ENCODE measurements at places on chromosomes 5 and 9.
A peak's percentile ranks its signal among the peaks of the same experiment; 100 is the strongest.

- no peak for DNase-seq
Measured at GRCh38 chr5:119852140-119852539, 222.8 kb downstream of the FAM170A start.

DNA sequence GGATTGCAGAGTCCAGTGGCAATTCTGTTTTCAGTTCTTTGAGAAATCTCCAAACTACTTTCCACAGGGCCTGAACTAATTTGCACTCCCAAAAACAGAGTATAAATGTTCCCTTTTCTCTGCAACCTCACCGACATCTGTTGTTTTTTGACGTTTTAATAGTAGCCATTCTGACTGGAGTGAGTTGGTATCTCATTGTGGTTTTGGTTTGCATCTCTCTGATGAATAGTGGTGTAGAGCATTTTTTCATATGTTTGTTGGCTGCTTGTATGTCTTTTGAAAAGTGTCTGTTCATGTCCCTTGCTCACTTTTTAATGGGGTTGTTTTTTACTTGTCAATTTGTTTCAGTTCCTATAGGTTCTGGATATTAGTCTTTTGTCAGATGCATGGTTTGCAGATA is 72.6 kb downstream of the PALM2AKAP2 start:
- no peak for DNase-seq

DNA sequence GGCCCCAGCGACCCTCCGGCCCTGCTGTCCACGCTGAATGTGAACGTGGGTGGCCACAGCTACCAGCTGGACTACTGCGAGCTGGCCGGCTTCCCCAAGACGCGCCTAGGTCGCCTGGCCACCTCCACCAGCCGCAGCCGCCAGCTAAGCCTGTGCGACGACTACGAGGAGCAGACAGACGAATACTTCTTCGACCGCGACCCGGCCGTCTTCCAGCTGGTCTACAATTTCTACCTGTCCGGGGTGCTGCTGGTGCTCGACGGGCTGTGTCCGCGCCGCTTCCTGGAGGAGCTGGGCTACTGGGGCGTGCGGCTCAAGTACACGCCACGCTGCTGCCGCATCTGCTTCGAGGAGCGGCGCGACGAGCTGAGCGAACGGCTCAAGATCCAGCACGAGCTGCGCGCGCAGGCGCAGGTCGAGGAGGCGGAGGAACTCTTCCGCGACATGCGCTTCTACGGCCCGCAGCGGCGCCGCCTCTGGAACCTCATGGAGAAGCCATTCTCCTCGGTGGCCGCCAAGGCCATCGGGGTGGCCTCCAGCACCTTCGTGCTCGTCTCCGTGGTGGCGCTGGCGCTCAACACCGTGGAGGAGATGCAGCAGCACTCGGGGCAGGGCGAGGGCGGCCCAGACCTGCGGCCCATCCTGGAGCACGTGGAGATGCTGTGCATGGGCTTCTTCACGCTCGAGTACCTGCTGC is 839 bp downstream of the KCNV2 start:
- DNase-seq, result no peak

- DNase-seq, result no peak
Measured at GRCh38 chr9:26612211-26612610, 280.4 kb downstream of the CAAP1 start.

DNA sequence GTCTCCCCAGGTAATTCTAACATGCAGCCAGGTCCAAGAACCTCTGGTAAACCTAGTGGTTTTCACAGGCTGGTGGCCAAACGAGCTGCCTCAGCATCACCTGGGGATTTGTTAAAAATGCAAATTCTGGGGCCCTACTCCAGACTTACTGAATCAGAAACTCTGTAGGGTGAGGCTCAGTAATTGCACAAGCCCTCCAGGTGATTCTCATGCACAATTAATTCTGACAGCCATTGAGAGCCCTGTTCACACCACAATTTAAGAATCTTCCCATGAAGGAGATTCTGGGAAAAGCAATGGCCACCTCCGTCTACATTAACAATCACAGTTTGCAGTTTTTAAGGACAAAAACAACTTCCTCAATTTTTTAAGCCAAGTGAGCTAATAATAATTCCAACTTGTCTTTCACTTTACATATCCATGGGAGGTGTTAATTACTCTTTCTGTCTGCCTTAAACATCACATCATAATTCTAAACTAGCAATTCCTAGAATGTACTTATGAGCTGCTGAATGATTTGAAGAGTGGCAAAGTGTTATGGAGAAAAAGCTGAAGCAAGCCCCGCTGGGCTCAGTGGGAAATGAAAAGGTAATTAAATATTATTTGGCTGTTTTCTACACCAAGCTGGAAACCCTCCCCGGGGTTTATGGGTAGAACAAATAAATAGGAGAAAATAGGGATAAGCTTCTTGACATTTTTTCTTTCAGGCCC is 70.0 kb downstream of the GLDC start:
- DNase-seq, result peak; percentile 50

DNA sequence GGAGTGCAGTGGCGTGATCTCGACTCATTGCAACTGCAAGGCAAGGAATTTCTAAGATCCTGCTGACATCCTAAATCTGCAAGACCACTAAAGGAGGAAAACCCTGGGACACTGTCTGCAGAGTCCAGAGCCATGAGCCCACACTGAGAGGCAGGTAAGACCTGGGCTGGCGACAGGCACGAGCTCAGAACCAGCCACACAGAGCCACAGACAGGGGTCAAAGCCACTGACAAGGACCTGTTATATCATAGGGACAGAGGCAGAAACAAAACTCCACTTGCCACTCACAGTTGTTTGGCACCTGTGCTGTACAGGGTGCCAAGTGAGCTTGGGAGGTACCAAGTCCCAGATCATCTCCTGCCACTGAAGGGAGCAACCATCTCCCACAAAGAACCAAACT is 34.2 kb downstream of the IPPK start:
- peak; percentile 14 for DNase-seq

DNA sequence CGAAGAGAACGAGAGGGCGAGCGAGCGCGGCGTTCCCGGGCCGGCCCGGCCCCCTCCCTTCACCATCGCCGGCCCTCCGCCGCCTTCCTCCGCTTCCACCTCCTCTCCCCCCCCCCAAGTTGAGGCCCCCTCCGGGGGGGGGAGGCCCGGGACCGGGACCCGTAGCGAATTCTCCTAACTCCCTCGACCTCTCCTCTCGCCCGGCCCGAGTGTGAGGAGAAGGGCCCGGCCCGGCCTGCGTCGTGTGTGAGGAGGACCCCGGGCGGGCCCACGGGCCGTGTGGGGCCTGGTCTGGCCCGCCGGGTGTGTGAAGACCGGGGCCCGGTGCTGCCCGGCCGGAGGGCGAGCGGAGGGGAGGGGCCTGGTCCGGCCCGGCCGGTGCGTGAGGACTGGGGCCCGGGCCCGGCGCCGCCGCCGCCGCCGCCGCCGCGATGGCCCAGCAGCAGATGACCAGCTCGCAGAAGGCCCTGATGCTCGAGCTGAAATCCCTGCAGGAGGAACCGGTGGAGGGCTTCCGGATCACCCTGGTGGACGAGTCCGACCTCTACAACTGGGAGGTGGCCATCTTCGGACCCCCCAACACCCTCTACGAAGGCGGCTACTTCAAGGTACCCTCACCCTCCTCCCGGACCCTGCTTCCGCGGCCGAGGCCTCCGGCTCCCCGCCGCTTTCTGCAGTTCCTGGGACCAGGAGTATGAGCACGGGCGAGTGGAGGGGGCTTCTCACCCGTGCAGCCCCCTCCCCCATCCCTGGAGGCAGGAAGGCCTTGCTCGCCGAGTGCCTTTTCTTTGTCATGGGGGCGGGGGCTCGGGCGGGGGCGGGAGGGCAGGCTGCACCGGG is 587 bp downstream of the UBE2R2 start:
- peak; percentile 48 for DNase-seq

- no peak for DNase-seq
Measured at GRCh38 chr5:14234204-14234603, 91.1 kb downstream of the TRIO start.

GRCh38 chr5:178110-178509 is 13.2 kb upstream of the LRRC14B start:
- no peak for DNase-seq

- DNase-seq, result no peak
Measured at GRCh38 chr9:38697776-38698300, 22.1 kb downstream of the FAM240B start.

DNA sequence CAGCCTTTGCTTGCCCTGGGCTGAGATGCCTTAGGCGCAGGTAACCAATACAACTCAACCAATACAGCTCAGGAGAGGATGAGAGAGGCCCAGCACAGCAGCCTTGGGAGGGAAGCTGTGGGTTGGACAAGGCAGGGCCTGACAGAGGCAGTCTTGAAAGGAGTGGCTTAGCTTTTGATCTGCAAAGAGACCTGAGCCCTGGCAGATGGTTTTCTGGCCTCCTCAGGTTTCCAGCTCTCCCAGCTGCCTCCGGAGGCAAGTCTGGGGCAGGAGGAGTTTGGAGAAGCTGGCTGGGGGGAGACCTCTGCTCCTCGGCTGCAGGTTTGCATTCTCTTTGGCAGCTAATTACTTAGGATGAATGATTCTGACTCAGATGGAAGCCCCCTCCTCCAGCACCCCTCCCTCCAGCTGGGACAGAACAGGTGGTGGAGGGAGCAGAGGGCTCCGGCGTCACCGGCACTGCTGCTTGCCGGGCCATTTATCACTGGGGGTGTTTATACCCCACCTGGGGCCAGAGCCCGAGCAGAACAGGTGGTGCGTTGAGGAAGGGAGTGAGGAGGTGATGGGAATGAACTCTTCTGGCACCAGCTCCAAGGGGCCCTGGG is 50.8 kb downstream of the TSPAN17 start:
- DNase-seq, result no peak

DNA sequence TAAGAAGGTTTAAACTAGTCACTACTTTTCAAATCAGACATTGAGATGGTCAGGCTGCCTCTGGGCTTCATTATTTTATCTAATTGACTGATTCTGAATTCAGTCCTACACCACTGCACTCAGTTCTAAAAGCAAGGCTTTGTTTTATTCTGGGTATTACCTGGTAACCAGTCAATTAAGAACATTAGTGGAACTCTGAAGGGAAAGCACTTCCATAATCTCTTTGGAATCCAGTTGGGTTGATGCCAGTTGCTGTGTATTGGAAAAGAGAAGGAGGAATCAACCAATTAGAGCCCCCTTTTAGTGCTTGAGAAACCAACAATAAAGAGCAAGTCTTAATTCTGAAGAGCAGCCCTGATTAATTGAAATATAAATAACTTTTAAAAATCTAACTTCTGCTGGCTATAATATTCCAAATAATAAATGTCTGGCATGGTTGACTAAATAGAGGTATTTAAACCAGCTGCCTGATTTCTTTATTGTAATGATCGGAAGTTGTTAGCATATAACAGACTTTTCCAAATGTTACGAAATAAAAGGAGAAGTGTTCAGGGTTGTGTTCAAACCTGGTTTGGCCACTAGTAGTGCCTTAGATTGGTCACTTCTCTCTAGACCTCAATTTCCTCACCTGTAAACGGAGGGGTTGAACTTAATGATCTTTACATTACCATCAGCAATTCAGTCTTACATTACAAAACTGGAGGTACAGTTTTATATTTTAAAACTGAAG is 32.0 kb downstream of the CPEB4 start:
- no peak for DNase-seq

- DNase-seq, result no peak
Measured at GRCh38 chr5:77143998-77144836, 57.1 kb upstream of the ZBED3 start.

DNA sequence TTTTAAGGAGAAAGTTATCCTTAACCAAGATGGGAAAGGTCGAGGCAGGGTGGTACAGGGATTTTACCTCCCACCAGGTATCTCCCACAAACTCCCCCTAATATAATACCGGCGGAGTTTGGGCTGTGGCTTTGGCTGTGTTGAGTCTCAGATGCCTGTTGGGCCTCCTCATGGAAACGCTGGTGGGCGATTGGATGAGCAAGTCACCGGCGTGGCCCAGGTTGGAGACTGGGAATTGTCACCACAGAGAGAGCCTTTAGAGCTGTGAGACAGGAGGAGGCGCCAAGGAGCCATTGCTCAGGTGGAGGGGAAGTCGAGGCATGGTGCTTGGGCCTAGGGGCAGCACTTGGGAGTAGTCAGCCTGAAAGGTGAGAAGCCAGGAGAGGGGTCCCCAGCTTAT is 3.4 kb upstream of the CAMSAP1 start:
- no peak for DNase-seq

- no peak for DNase-seq
Measured at GRCh38 chr9:124332361-124333202, 74.8 kb downstream of the NEK6 start.

DNA sequence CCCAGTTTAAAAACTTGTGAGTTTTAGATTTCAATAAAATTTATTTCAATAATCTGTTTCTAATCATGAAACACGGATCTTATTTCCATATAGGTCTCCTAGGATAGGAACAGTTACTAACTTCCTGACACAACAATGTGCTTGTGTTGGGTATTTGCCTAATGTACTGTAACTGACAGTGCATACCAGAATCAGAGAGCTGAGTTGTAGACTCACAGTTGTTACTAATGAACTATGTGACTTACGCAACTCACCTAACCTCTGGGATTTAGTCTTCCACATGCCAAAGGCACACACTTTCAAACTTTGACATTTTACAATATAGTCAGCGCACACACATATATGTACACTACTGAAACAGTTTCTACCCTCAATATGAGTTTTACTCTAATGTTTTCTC is 77.7 kb downstream of the HOMER1 start:
- no peak for DNase-seq

DNA sequence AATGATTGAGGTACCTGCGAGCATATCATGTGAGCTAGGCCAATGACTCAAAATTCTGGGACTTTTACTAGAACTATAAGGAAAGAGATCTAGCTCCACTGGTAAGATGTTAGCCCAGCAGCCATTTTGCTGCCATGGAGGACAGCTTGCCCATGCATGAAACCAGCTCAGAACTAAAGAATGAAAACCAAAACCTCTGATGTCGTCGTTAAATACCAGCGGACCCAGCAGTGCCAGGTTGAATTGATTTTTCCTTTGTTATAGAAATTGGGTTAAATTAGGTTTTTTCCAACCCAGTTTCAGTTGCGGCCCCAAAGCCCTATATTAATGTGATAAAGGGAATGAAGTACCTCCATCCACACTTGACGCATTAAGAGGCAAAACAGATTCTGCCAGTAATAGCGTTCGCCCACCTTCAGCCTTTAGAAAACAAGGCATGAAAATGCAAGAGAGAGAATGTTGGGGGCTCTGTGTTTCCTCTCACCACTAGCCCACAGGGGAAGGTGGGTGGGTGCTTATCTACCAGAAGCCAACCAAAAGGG is 5.5 kb upstream of the ITK start:
- DNase-seq, result no peak

- DNase-seq, result no peak
Measured at GRCh38 chr9:21432672-21433425, 7.4 kb upstream of the IFNA1 start.

DNA sequence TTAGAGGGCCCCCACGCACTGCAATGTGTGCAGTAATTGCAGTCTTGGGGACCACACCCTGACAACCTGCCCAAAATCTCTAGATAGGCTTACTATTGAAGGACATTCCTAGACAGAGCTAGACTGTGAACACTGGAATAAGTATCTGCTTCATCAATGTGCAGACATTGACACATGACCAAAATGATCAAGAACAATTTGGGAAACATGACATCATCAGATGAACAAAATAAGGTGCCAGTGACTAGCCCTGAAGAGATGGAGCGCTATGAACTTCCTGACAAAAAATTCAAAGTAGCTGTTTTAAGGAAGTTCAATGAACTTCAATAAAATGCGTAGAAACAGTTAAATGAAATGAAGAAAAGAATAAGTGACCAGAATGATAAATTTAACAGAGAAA is 15.3 kb downstream of the EGFLAM start:
- DNase-seq, result no peak

GRCh38 chr5:16552666-16553343 is 64.0 kb downstream of the RETREG1 start:
- peak; percentile 82 for DNase-seq
